Fibroblast of upper back skin (primary cell): ENCODE measurements at places on chromosomes 13 and 19.

- no peak for DNase-seq
Measured at GRCh38 chr13:110876609-110877008, 38.3 kb downstream of the ANKRD10 start.

- DNase-seq = no peak
Measured at GRCh38 chr13:43757266-43757665, 29.5 kb downstream of the ENOX1 start.

- DNase-seq = peak; percentile 74
Measured at GRCh38 chr19:46513461-46514236, 18.0 kb upstream of the PNMA8B start.

DNA sequence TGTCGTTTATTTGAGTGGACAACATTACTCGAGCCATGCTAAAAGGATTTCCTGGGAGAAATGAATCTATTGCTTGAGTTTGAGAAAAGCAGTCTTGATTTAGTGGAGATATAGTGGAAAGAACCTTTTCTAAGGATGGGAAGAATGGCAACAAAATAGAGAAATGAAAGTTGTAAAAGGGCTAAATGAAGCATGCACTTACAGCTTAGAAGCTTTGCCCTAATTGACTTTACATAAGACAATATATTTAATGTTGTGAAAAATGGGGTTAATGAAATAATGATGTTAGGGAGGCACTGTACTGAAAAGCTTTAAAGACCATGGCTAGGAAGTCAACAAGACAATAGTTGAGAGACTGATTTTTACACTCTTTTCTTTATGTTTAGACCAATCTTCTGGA lies 35.4 kb downstream of the SLC10A2 start:
- no peak for DNase-seq

DNA sequence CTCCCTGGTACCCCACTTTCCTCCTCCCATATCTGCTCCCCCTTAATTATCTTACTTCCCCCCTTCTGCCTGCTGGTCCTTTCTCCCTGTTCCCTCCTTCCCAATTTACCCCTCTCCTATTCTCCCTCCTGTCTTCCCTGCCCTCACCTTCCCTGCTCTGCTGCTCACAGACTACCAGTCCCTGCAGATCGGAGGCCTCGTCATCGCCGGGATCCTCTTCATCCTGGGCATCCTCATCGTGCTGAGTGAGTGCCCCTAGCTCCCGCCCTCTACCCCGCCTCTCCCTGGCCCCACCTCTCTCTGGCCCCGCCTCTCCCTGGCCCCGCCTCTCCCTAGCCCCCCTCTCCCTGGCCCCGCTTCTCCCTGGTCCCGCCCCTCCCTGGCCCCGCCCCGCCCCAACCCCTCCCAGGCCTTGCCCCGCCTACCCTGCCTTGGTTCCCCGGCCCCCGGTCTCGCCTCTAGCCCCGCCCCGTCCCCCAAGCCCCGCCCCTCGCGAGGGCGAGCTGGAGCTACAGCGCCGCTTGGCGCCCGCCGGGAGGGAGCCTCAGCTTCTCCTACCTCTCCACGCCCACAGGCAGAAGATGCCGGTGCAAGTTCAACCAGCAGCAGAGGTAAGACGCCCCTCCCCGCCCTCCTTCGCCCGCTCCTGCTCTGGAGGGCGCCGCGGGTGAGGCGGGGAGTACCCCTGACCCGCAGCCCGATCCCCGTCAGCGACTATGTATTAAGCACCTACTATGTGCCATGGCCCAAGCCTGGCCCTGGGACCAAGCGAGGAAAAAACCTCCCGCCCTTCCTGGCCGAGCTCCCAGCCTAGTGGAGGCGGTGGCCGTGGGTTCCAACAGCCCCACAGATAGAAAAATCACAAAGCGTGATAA lies 1.9 kb upstream of the FXYD7 start:
- peak; percentile 84 for DNase-seq

DNA sequence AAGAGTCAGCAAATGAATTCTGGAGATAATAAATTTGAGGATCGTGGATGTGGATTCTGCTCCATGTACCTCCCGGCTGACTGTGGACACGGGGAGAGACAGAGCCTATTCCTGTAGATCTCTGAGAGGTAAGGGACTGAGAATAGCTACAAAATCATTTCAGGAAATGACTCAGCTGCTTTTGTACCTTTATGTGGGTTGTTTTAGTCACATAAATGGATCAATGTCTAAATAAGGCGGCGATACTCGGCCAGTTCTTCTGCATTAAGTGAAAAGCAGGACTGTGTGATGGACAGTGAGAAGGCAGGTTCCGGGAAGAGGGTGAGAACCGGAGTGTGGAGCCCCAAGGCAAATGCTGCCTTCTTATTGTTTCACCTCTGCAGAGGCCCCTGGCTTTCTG lies 128.1 kb downstream of the EFNB2 start:
- DNase-seq = no peak

DNA sequence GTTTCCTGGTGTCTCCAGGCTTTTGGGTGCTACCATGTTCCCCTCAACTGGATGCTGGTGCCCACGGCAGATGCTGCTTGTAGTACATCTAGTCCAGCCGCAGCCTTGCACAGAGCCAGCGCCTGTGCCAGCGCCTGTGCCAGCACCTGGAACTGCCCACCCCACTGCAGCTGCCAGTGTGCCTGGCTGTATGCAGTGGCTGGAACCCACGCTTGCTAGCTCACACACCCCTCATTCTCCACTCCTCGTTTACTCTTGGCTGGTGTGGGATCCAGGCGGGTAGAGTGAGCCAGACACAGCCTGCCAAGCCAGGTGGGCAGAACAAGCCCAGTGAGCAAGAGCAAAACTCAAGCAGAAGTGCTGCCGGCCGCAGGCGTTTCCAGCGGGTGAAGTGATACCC lies 428.6 kb downstream of the SLITRK1 start:
- DNase-seq = no peak

DNA sequence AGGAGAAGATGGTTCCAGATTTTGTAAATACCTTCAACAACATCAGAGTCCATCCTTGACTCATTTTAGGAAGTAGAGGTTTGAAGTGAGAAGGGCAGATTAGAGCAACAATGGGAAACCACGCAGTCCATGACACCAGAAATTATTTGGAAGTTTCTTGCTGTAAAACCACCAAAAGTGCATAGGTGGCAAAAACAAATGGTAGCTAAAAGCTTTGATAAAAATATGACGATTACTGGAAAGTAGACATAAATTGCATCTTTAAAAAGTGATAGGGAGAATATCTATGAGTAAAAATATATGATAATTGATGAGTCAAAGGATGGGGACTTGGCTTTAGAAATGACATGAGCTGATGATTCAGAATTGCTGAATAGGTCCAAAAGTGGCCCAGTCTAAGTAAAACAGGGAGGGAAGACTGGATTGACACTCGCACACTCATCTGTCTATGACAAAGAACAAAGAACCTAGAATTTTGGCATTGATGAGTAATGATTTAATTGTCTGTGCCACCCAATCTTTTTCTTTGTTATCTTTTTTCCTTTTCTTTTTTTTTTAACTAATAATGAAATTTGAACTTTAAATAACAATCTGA lies 472.2 kb downstream of the MYO16 start:
- no peak for DNase-seq

DNA sequence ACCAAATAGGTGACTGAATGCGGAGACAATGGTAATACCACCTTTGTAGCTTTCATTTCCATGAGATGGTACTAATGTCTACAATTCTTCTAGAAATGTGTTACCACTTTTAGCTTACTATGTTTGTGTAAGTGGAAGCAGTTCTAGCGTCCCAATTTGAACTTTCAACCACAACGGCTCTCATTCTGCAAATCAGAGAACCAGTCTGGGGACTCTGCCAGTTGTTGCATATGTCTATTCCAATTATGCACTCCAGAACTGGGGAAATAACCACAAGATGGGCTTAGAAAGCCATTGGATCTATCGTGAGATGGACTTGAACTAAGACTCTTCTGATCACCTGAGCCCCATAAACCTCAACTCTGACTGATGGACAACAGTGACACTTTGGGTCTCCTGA lies 862.3 kb downstream of the SLITRK1 start:
- DNase-seq = no peak

GRCh38 chr19:19278315-19278714 lies 5.2 kb upstream of the TM6SF2 start:
- DNase-seq = no peak

- DNase-seq = no peak
Measured at GRCh38 chr13:44762911-44763310, 186.8 kb upstream of the TSC22D1 start.

DNA sequence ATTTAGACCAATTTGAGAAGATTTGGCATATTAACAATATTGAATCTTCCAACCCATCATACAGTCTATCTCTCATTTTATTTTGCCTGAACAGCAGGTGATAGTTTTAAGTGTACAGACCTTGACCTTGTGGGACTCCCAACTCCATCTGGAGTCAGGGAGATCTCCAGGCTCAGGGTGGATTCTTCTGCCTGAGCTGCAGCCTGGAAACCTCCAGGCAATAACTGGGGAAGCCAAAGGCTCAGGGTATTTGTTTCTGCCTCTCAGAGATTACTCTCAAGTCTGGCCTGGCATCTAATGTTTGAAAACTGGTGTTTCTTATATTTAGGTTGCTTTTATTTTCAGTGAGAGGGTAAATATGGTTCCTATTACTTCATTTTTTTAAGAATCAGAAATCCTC lies 102.1 kb upstream of the C1QTNF9B start:
- DNase-seq = no peak

- no peak for DNase-seq
Measured at GRCh38 chr13:32949820-32950219, 66.4 kb upstream of the KL start.

DNA sequence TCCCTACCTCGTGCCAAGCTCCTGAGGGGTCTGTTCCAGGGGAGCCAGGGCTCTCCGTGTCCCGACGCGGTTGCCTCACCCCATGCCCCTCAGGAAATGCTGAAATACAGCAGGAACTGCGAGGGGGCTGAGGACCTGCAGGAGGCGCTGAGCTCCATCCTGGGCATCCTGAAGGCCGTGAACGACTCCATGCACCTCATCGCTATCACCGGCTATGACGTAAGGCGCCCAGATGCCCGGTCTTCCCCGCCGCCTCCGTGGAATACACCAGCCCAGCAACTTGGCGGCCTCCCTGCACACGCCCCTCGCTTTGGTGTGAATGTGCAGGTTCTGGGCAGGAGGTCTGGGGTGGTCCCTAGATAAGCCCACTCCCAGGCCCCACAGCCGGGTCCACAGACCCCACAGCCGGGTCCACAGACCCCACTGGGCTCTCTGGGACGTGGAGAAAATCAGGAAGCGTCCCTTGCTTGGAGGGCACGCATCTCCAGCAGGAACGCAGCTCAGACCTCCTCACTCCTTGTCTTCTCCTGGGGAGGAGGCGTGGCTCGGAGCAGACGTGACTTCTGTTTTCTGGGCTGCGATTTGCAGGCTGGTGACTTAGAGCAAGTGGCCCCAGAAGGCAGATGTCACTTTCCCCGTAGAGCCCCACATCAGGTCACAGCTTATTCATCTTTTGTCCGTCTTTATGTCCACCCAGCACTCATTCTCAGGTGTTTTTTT lies 19.4 kb upstream of the F7 start:
- DNase-seq = no peak

- DNase-seq = no peak
Measured at GRCh38 chr13:73372666-73373627, 314.1 kb downstream of the KLF5 start.

DNA sequence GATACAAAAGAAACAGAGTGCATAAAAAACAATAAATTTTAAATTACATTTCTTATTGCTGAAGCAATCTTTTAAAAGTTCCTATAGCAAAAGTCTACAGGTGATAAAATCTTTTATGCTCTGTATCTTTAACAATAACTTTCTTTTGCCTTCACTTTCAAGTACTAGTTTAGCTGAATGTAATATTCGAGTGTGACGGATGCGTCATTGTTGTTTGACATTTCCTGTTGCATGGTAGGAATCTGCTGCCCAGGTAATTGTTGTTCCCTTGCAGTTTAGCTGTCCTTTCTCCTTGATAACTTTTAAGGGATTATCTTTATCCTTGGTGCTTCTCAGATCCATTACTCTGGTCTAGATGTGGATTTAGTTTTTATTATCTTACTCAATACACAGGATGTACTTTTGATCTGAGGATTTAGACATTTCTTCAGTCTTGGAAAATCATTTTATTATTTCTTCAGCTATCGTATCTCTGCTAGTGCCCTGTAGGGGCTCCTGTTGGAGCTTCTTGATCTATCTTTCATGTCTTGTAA lies 2.1 kb upstream of the CPB2 start:
- no peak for DNase-seq

- DNase-seq = peak; percentile 60
Measured at GRCh38 chr13:36788276-36788675, 30.7 kb upstream of the RFXAP start.

DNA sequence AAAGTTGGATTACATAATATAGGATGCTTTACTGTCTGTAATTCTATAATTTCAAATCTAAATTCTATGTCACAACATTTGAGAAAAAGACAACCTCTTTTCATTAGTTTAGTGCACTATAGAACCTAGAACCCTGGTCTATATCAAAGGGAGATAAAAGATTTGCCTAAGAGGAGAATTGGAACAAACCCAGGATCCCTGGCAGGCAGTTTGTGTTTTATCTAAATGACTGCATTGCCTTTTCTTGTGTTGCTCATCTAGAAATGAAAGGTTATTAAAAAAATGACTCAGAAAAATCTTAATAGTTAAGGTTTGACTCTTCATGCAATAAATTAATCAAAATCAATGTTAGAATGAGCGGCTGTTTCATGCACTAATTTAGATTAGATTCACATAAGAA lies 96.7 kb downstream of the PCDH9 start:
- peak; percentile 7 for DNase-seq

DNA sequence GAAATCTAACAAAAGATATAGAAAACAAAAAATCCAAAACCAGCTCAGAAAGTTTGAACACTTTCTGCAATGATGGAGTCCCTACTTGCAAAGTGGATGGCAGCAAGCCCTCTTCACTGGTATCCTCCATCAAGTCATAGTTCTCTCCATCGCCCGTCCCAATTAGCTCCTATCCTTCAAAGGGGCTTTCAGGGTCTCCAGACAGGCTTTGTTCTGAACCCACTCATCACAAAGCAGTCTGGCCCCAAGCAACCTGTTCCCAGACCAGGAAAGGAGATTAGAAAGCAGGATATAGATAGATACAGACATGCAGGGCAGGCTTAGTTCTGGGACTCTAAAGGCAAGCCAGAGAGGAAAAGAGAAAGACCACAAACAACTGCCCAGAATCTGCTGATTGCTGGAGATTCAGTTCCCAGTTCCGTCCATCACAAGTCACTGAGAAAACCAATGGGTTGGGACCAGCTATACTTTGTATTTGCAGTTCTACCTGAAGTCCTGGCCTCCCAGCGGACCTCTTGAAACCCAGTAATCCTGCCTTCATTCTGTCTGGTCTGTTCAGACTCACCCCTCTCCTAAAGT lies 47.2 kb upstream of the EPHX3 start:
- no peak for DNase-seq

DNA sequence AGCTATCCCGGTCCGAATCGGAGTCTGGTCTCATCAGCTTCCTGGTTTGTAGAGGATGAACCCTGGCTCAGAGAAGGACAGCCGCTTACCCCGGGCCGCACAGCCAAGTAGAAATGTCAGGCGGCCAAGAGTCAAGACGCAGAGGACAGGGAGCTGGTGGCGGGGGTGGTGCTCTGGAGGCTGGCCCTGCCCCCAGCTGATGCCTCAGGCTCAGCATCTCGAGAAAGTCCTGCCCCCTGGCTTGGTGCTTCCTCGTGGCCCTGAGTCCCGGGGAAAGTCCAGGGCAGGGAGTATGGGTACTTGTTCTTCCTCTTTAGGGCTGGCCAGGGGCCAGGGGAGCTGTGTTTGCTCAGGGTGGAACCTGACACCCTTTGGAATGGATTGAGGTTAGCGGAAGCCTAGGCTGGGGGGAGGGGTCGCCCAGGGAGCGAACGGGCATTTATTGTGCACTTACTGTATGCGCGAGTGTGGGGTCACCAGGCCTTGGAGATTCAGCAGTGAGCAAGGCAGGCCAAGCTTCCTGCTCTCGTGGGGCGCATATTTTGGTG lies 2.2 kb downstream of the TJP3 start:
- peak; percentile 42 for DNase-seq
